Tongue (tissue), 3 donors: ENCODE measurements at places on chromosomes 2 and 18. TPM values are rescaled to one million over a fixed set of nuclear protein-coding genes. Genes with fewer than 3 reads are reported as not detected.

Gene MRO
- total RNA-seq: 0.21 TPM

Gene NAT8
- not detected for total RNA-seq

Gene C2orf78
- total RNA-seq: not detected

Gene MAB21L4
- total RNA-seq: 23.0 TPM

Gene OTOF
- total RNA-seq: 12.4 TPM

Gene WNT6
- 1.9 TPM for total RNA-seq

Gene FAP
- total RNA-seq: 50.0 TPM

Gene SCN3A
- 2.8 TPM for total RNA-seq

Gene SPDYA
- 4.2 TPM for total RNA-seq

Gene EFR3B
- 6.1 TPM for total RNA-seq

Gene RGPD3
- 1.1 TPM for total RNA-seq

Gene ANKRD62
- total RNA-seq: 0.10 TPM

Gene CDCA7
- total RNA-seq: 14.4 TPM

Gene SP110
- total RNA-seq: 15.2 TPM

Gene NPPC
- 10.7 TPM for total RNA-seq

Gene CRYGD
- not detected for total RNA-seq

Gene ANKRD36B
- total RNA-seq: 91.8 TPM
